ENCODE measurements at places on chromosomes 2 and 18. TPM values are rescaled to one million over a fixed set of nuclear protein-coding genes. Genes with fewer than 3 reads are reported as not detected.

- H3K4me3 ChIP-seq, result no peak overlapping the region
- H3K27ac ChIP-seq, result no peak overlapping the region
- no peaks in the 10 kb centered on the region for H3K36me3 ChIP-seq
- DNase-seq, result no peak
These were observed 95.2 kb downstream of the DTNA start for GRCh38 chr18:34805103-34805877.

DNA sequence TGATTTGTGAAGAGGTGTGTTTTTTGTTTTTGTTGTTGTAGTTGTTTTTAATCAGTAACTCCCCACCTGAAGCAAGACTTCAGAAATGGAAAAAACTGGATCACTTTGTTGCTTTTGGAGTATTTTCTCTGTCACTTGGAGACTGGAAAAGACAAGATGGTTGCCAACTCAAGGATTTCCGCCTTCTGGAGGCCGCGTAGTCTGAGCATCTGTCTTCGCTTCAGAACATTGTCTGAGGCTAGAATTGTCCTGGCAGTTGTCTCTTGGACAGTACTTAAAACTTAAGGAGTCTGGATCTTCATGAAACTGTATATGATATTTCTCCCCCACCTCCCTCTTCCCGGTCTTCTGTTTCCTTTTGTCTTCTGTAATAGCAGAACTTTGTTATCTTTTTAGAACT lies 67.7 kb downstream of the ARHGAP28 start:
- peaks cover 26% of the 10 kb centered on the region for H3K4me1 ChIP-seq
- H3K27ac ChIP-seq, result peak overlapping the region; percentile 21
- H3K36me3 ChIP-seq, result peaks cover 9% of the 10 kb centered on the region
- H3K27me3 ChIP-seq, result no peaks in the 10 kb centered on the region

DNA sequence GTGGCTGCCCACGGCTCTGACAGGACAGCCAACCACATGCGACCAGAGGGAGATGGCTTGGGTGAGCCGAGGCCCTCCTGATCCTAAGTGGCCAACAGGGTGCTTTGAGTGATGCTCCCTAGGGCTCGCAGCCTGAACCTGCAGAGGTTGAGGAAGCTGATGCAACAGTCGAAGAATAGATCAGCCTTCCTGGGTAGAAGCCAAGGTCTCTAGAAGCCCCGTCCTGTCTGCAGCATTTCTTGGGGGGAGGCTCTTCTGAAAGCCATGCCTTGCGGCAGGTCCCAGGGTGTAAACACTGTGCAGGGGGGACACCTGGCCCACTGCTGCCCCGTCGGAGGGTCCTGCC lies 136.4 kb downstream of the HDAC4 start:
- H3K4me1 ChIP-seq, result peaks cover 50% of the 10 kb centered on the region
- no peak overlapping the region for H3K4me3 ChIP-seq
- H3K36me3 ChIP-seq, result no peaks in the 10 kb centered on the region
- peak overlapping the region; percentile 27 for H3K27ac ChIP-seq
- no peaks in the 10 kb centered on the region for H3K27me3 ChIP-seq

GRCh38 chr18:56221195-56222065 lies 417.0 kb downstream of the TXNL1 start:
- H3K27me3 ChIP-seq, result no peaks in the 10 kb centered on the region
- H3K36me3 ChIP-seq, result no peaks in the 10 kb centered on the region
- DNase-seq, result no peak
- H3K27ac ChIP-seq, result no peak overlapping the region
- H3K4me1 ChIP-seq, result no peaks in the 10 kb centered on the region

GRCh38 chr2:1780693-1781092 lies 36.4 kb upstream of the PXDN start:
- H3K27ac ChIP-seq, result no peak overlapping the region
- no peaks in the 10 kb centered on the region for H3K36me3 ChIP-seq
- H3K4me1 ChIP-seq, result peaks cover 13% of the 10 kb centered on the region
- no peak overlapping the region for H3K4me3 ChIP-seq
- no peak for DNase-seq

- H3K4me1 ChIP-seq, result peaks cover 32% of the 10 kb centered on the region
- H3K27me3 ChIP-seq, result peaks cover 95% of the 10 kb centered on the region
- no peaks in the 10 kb centered on the region for H3K36me3 ChIP-seq
- no peak overlapping the region for H3K27ac ChIP-seq
- H3K4me3 ChIP-seq, result no peak overlapping the region
These were observed 104.5 kb downstream of the EPHA4 start for GRCh38 chr2:221467610-221468009.

DNA sequence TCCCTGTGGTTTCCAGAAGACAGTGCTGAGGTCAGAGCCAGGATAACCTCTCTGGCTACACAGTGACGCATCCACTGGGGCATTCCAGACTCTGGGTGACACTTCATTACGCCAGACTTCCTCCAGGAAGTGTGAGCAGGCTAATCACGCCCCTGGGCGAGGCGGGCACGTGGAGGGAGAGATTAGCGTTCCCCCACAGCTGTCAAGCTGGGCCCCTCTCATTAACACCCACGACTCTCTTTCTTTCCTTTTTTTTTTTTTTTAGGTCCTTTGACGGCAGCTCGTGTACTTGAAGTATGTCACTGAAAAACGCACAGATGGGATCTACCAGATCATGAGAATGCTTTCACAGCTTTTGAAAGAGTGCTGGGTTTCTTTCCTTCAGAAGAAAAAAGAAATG lies 274.6 kb downstream of the AFF3 start:
- H3K27ac ChIP-seq, result no peak overlapping the region
- H3K4me3 ChIP-seq, result no peak overlapping the region
- no peaks in the 10 kb centered on the region for H3K27me3 ChIP-seq
- no peak for DNase-seq
- H3K36me3 ChIP-seq, result no peaks in the 10 kb centered on the region

GRCh38 chr2:25617948-25618646 lies 55.3 kb downstream of the DTNB start:
- no peak for DNase-seq
- H3K4me3 ChIP-seq, result no peak overlapping the region
- peaks cover 16% of the 10 kb centered on the region for H3K4me1 ChIP-seq
- peak overlapping the region; percentile 34 for H3K27ac ChIP-seq

DNA sequence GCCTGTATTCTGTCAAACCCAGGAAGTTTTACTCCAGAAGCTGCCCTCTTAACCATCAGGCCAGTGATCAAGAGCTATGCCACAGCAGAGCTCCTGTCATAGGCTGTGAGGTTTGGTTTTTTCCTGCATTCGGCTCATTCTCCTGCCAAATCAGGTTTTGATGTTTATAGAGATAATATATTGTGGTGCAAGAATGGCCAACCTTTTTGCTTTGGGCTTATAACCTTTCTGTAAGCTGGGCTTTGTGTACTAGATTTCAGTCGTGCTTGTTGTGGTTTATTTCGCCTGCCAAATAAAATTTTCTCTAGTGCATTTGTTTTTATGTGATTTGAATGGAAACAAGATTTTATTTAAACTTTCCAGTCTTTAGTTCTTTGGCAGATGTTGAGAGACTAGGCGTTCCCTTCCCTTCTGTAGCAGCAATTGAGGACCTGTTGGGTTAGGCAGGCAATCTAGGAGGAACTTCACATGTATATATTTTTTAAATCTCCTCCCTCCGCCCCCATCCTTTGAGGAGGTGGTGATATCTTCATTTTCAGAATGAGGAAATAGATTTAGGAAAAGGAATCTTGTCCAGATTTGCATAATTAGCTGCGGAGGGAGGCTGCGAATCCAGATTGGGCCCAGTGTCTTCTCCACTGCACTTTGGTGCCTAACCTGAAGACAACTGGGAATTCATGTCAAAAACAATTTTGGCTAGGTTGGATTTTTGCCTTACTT lies 2.6 kb downstream of the KDM3A start:
- H3K4me3 ChIP-seq, result peak overlapping the region; percentile 88
- peaks cover 33% of the 10 kb centered on the region for H3K4me1 ChIP-seq

DNA sequence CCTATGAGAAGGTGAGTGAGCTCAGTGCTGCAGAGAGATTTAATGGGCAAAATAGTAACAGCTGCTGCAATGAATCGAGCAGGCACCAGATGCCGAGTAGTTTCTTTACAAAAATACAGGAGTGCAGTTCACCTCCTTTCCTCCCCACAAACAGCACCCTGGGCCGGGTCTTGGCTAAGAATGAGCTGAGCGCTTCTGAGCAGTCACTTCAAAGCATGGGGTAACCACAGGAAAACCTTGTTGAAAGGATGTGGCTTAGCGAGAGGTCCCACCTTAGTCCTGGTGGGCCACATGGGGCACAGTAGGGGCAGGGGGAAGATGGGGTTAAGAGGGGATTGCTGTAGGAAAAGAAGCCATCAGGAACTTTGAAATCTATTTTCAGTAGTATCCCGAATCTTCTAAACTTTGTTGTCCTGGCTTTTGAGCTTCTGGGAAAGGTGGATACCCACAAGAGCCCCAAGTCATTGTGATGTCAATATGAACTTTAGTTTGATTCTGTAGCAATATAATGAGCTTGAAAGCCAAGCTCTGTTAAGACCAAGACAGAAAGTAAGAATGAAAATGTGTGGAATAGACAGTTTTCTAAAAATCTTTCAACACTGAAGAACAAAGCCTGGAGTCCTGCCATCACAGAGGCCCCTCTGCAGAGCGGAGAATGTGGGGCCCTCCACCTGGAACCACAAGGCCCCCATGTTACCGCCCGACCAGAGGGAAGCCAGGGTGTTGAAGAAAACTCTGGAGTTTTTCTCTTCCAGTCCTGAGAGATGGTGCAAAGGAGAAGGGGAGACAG lies 101.0 kb upstream of the ZNF236 start:
- H3K36me3 ChIP-seq, result peaks cover 3% of the 10 kb centered on the region
- H3K4me1 ChIP-seq, result no peaks in the 10 kb centered on the region
- H3K27me3 ChIP-seq, result no peaks in the 10 kb centered on the region
- no peak overlapping the region for H3K4me3 ChIP-seq

DNA sequence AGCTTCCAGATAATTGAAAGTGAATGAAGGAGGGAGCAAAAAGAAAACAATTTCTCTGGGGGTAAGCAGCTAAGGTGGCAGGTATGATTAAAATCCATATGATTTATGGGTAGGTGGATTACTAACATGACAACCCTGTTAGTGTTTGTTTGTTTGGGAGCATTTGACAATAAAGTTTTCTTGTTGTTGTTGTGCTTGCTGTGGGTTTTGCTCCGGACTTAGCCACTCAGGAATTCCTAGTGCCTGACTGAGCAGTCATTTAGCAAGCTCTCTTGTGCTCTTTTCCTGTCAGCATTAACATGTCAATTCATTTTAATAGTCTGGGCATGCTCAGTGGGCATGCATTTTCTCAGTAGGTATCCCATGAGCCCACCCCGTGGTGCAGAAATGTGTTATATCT lies 674.8 kb upstream of the ZEB2 start:
- peak overlapping the region; percentile 75 for H3K27ac ChIP-seq
- no peak for DNase-seq
- no peaks in the 10 kb centered on the region for H3K27me3 ChIP-seq

DNA sequence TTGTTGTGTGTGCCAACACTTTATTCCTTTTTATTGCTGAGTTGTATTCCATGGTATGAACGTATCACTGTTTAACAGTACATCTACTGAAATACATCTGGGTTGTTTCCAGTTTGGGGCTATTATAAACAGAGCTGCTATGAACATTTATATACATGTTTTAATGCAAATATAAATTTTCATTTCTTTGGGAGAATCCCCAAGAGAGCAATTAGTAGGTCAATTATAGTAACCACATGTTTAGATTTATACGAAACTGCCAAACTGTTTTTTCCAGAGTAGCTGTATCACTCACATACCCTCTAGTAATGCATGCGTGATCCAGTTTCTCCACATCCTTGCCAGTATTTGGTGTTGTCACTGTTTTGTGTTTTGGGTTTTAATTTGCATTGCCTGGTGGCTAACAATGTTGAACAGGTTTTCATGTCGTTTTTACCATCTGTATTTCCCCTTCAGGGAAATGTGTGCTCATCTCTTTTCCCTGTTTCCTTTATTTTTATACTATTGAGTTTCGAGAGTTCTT lies 81.0 kb downstream of the TMEM131 start:
- H3K36me3 ChIP-seq, result no peaks in the 10 kb centered on the region
- H3K27ac ChIP-seq, result no peak overlapping the region
- H3K4me1 ChIP-seq, result peaks cover 29% of the 10 kb centered on the region

- H3K36me3 ChIP-seq, result no peaks in the 10 kb centered on the region
- H3K27me3 ChIP-seq, result no peaks in the 10 kb centered on the region
- H3K27ac ChIP-seq, result no peak overlapping the region
- H3K4me1 ChIP-seq, result no peaks in the 10 kb centered on the region
- DNase-seq, result no peak
These were observed 60.9 kb upstream of the SLC9A2 start for GRCh38 chr2:102558463-102558862.

DNA sequence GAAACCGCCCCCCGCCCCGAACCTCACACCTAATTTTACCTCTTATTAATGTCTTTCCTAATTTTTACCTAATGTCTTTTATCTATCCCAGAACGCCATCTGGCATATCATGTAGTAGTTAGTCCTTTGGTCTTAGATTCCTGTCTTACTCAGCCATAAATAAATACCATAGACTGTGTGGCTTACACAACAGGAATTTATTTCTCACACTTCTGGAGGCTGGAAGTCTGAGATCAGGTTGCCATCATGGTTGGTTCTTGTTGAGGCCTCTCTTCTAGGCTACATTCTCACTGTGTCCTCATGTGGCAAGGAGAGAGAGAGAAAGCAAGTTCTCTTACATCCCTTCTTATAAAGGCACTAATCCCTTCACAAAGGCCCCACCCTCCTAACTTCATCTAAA lies 46.8 kb downstream of the RHBDD1 start:
- H3K36me3 ChIP-seq, result no peaks in the 10 kb centered on the region
- H3K27me3 ChIP-seq, result no peaks in the 10 kb centered on the region
- H3K27ac ChIP-seq, result no peak overlapping the region

- H3K27me3 ChIP-seq, result peaks cover 18% of the 10 kb centered on the region
- H3K27ac ChIP-seq, result peak overlapping the region; percentile 29
- no peaks in the 10 kb centered on the region for H3K36me3 ChIP-seq
- H3K4me3 ChIP-seq, result no peak overlapping the region
- H3K4me1 ChIP-seq, result peaks cover 56% of the 10 kb centered on the region
These were observed 5.0 kb downstream of the SPIRE1 start for GRCh38 chr18:12652861-12653401.

DNA sequence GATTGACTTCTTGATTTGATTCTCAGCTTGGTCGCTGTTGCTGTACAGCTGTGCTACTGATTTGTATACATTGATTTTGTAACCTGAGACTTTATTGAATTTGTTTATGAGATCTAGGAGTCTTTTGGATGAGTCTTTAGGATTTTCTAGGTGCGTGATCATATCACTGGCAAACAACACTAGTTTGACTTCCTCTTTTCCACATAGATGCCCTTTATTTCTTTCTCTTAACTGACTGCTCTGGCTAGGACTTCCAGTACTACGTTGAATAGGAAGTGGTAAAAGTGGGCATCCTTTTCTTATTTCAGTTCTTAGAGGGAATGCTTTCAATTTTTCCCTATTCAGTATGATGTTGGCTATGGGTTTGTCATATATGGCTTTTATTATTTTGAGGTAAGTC lies 101.3 kb downstream of the OSBPL1A start:
- H3K27ac ChIP-seq, result no peak overlapping the region
- H3K4me1 ChIP-seq, result no peaks in the 10 kb centered on the region
- H3K27me3 ChIP-seq, result no peaks in the 10 kb centered on the region
- peaks cover 11% of the 10 kb centered on the region for H3K36me3 ChIP-seq
- H3K4me3 ChIP-seq, result no peak overlapping the region
- DNase-seq, result no peak

The SEPTIN2 gene
- 353 TPM for total RNA-seq

The PSMA8 gene
- not detected for total RNA-seq

The TUBB8B gene
- total RNA-seq, result 1.2 TPM

The LINC00305 gene
- total RNA-seq, result not detected

The ANKZF1 gene
- total RNA-seq, result 56.9 TPM

The ALPP gene
- total RNA-seq, result 0.20 TPM

The PDE1A gene
- total RNA-seq, result 0.25 TPM

The IRS1 gene
- 18.6 TPM for total RNA-seq

The MERTK gene
- total RNA-seq, result 7.3 TPM

The TIGD1 gene
- total RNA-seq, result 6.1 TPM

The TMEM37 gene
- 9.6 TPM for total RNA-seq

The CEBPZ gene
- total RNA-seq, result 127 TPM

The ERICH2 gene
- 1.6 TPM for total RNA-seq

The NT5C1B gene
- not detected for total RNA-seq
